Activated CD8-positive, alpha-beta memory T cell treated with anti-CD3 and anti-CD28 coated beads, Interleukin-2, amount 10 ng/mL, durations not matched to agents 7 days and 5 days (primary cell): ENCODE measurements at places on chromosomes 4 and X. TPM values are rescaled to one million over a fixed set of nuclear protein-coding genes. Genes with fewer than 3 reads are reported as not detected.

- no peak for DNase-seq
These were observed 43.2 kb downstream of the PGRMC2 start for GRCh38 chr4:128244379-128244778.

DNA sequence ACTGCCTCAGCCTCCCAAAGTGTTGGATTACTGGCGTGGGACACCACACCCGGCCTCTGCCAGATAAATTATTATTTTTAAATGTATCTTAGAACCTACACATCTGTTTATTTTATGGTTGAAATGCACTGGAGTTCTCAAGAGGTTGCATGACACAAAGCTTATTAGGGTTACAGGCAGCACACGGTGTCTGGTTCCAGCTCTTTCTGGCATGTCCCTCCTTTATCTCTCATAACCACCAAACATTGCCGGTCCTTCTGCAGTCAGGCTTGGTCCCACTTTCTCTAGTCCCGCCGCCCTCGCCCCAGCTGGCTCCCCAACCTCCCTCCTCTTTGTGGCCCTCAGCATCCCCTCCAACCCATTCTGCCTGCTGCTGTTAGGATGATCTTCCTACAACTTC, 39.7 kb upstream of the SPRY1 start:
- DNase-seq = no peak

DNA sequence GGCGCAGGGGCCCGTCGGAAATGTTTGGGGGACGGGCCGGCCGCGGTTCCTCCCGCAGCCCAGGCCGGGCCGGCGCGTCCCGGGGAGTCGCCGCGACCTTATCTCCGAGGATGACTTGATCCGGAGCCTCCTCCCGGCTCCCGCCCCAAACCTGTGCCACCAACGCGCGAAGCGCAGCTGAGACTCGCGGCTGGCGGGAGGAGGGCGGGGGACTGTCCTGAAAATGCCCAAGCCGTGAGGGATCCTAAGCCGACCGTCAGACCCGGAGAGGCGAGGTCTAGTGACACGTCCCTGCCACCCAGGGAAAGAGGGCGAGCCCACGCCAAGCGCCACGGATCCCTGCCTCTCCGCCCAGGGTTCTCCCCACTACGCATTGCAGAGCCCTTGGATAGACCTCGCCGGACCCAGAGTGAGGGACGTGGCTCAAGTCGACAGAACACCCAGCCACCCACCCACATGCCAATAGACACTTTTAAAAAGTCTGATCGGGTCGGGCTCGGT, 26.9 kb downstream of the UTP14A start:
- DNase-seq = no peak

DNA sequence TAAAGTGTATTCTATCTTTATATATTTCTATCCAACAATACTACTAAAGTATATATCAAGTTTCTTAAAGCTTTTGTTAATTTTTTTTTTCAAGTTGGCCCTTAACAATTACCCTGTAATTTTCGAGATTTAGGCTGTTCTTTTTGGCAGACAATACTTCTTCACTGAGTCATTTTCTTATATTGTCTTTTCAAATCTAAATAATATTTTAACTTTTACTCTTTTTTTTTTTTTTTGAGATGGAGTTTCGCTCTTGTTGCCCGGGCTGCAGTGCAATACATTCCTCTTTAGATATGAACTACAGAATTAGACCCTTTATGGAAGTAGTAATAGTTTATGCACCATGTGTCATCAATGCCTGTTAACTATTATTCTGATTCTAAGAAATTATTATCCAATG, 120.7 kb downstream of the GLRA3 start:
- DNase-seq = no peak

Gene SHROOM2
- not detected for total RNA-seq
